ENCODE measurements at places on chromosomes 7 and 10.

GRCh38 chr7:54847921-54848320, 88.9 kb upstream of the SEC61G start:
- no peak for DNase-seq

- DNase-seq: no peak
Observed at GRCh38 chr7:143406002-143406357, 2.7 kb downstream of the EPHA1 start.

GRCh38 chr10:59055045-59055444, 121.4 kb upstream of the PHYHIPL start:
- no peak for DNase-seq

GRCh38 chr10:60901561-60902235, 42.3 kb downstream of the RHOBTB1 start:
- DNase-seq: no peak

- DNase-seq: no peak
Observed at GRCh38 chr7:25831831-25832411, 320.1 kb upstream of the NFE2L3 start.

GRCh38 chr7:108406222-108406890, 49.9 kb downstream of the NRCAM start:
- peak; percentile 86 for DNase-seq

Data from cardiac fibroblast (primary cell).